ENCODE measurements at places on chromosomes 3 and 15.

DNA sequence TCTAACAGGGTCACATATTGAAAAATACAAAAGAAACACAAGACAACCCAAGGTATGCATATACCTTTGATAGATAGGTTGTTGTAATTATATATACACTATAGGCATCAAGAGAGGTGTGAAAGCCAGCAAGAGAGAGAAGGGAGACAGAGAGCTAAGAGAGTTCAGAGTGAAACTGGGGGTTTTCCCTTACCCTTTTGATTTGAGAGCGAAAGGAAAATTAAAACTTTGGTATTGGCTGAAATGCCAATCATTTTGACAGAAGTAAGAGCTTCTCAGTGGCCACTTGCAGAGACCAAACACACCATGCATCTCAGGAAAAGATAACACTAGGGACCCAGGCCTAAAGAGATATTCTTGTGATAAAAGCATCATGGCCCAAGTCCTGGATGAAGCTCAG, 183.6 kb downstream of the SHOX2 start:
- DNase-seq, result no peak

DNA sequence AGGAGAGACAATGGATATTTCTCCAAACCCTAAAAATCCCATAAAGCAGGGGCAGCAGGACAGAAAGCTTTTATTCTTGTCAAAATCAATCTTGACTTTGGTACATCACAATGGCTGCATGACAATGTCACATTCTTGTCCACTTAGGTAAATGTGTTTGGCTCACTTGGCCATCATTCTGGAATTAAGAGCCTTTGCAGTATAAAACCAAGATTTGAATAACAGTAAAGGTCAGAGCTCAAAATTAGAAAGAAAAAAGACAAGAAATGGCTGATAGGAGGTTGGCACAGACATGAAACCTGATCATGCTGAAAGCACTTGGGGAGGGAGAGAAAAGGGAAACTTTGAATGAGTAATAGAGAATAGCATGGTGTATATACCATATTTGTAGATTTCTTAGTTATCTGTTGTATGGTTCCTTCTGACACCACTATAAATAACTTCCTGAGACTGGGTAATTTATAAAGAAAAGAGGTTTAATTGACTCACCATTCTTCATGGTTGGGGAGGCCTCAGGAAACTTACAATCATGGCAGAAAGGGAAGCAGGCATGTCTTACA, 158.5 kb upstream of the SGO1 start:
- peak; percentile 22 for DNase-seq

DNA sequence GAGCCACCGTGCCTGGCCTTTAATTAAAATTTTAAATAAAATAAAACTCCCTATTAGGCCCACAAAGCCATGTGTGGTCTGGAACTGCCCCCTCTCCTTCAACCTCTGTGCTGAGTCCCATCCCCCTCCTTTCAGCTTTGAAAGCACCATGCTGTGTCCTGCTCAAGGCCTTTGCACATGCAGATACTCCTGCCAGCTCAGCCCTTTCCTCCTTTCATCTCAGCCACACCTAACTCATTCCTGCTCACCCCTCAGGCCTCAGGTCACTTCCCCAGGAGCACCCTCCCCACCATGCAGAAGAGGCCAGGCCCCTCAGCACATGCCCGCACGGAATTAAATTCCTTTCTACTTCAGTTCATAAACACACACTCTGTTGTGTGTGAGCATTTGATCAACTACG, 28.1 kb downstream of the ATRIP start:
- peak; percentile 98 for DNase-seq

GRCh38 chr3:158279609-158280008, 169.7 kb downstream of the RSRC1 start:
- no peak for DNase-seq

GRCh38 chr3:14549256-14549919, 9.2 kb upstream of the GRIP2 start:
- DNase-seq, result peak; percentile 60

DNA sequence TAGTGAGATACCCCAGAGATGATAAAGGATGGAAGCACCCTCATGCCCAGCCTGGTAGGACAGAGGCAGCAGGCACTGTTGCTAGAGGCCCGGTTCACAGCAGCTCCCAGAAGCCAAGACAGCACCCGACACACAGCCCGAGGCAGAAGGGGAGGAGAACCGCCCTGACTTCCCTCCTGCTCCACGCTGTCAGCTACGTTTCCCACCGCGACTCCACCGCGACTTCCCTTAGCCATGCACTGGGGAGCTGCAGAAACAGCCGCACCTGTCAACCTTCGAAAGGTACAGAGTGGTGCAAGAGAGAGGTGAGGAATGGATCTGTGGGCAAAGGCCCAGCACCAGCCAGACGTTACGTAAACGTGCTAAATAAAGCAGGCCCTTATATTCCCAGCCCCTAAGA, 529.2 kb downstream of the GABRG3 start:
- no peak for DNase-seq

GRCh38 chr15:73930371-73930770, 4.1 kb downstream of the LOXL1 start:
- no peak for DNase-seq

GRCh38 chr3:22895671-22896070, 307.5 kb upstream of the UBE2E2 start:
- DNase-seq, result no peak

- DNase-seq, result no peak
These were observed 25.5 kb downstream of the RFT1 start for GRCh38 chr3:53104762-53105161.

DNA sequence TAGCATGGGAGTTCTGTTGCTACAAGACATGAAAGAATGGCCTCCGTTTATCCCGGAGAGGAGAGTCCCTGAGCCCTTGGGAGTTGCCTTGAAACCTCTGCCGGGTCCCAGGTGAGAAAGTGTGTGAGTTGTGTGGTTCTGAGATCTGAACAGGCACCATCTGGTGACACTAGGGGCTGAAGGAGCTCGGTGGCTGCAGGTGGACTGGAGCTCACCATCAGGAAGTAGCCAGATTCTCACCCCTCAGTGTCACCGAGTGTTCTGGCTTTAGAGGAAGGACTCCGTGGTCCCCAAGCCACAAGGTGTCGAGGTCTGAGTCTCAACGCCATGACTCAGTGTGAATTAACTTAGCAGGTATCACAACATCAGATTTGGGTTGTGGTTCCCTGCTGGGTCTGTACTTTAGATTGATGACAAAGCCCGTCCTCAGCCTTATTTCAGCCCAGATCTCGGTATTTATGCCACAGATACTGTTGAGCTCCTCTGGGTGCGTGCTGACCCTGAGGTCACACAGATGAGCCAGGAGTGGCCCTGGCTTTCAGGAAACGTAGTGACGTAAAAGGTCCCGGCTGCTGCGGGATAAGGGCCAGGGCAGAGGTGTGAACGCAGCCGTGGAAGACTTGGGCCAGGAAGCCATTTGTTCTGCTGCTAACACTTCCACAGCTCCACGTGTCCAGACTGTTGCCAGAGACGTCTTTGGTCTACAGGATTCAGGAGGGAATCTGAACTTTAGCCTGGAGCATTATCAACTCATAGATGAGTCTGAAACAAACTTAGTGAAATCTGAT, 54.4 kb downstream of the PGPEP1L start:
- DNase-seq, result no peak

GRCh38 chr15:64310036-64310435, 45.9 kb downstream of the CSNK1G1 start:
- DNase-seq, result no peak

- peak; percentile 79 for DNase-seq
These were observed 110.1 kb downstream of the DNAH12 start for GRCh38 chr3:57434041-57434440.

GRCh38 chr15:96416934-96417759, 86.6 kb downstream of the NR2F2 start:
- DNase-seq, result peak; percentile 77

DNA sequence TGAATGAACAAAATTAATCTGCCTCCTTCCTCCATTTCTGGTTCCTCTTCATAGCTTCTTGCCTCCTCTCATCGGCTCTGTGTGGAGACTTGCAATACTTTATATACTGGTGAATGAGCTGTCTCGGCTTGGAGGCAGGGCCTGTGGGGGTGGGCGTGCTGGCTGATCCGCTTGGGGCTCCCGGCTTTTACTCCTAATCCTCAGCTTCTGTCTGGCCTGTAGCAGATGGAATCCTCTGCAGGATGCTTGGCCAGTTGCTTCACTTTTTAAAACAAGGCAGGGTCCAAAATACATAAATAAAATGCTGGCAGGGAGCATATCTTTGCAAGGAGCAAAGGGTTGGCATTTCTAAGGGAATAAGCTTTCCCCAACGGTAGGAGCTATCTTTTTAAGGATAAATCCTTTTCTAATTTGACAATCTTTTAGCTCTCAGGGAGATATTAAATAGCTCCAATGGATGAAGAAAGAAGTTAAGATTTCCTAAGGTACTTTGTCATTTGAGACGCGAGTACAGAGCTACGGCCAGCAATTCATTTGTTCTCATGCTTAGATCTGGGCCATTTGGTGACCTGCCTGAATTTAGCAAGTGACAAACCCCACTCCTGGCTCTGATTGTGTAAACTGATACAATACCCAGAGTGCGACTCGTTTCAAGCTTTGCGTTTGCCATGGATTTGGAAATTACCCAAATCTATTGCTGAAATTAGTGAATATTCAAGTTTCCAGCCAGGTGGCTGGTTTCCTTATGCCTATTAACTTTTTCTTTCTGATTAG, 18.9 kb downstream of the SV2B start:
- DNase-seq, result no peak

GRCh38 chr3:193743702-193744047, 150.7 kb downstream of the OPA1 start:
- DNase-seq, result no peak

- DNase-seq, result no peak
These were observed 19.1 kb downstream of the FAM81A start for GRCh38 chr15:59457103-59457502.

- no peak for DNase-seq
These were observed 57.9 kb downstream of the STAG1 start for GRCh38 chr3:136694321-136694720.

GRCh38 chr15:23857028-23857641, 170.0 kb upstream of the NDN start:
- DNase-seq, result peak; percentile 91

All from GM23338 (cell line).